Head of caudate nucleus (tissue), 42 donors: ENCODE measurements at places on chromosomes 7 and 10.

DNA sequence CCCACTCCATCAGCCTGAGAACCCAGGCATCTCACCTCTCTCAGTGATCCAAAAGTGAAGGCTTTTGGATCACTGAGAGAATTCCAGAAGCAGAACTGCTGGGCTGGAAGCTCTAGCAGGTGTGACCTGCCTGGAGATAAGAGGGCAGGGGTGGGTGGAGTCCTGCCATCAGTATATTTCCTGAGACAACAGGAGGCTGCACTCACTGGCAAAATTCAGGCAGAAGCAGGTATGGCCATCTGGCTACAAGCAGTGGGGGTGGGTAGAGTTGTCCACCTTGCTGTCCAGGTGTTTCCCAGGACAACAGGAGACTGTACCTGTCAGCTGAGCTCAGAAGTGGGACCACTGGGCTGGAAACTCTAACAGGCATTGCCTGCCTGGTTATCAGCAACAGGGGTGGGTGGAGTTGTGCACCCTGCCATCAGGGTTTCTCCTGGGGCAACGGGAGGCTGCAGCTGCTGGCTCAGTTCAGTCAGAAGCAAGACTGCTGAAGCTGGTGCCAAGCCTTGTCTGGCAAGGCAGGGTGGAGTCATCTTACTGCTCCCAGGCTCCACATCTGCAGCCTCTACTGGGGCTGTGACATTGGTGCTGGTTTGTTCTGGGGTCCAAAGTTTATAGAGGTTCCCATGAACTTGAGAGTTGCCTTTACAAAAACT, 47.2 kb upstream of the SFTPD start:
- DNase-seq = no peak

DNA sequence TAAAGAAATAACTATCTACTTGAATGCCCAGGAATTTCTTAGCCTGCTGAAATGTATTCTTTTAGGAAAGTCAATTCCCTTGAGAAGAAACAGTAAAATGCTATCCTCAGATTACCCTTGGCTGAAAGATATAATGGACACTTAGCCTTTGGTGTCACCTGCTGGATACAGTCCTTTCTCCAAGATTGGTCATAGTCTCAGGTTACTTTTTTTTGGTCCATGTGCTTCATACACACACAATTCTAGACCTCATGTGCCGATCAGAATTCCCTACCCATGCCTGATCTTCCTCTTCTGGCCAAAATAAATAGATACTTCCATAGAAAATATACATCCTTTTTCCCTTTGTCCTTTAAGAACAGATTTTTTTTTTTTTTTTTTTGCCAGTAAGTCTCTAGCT, 218.9 kb upstream of the PHYHIPL start:
- DNase-seq = no peak

- no peak for DNase-seq
Measured at GRCh38 chr7:150830937-150831336, 21.4 kb upstream of the AOC1 start.

DNA sequence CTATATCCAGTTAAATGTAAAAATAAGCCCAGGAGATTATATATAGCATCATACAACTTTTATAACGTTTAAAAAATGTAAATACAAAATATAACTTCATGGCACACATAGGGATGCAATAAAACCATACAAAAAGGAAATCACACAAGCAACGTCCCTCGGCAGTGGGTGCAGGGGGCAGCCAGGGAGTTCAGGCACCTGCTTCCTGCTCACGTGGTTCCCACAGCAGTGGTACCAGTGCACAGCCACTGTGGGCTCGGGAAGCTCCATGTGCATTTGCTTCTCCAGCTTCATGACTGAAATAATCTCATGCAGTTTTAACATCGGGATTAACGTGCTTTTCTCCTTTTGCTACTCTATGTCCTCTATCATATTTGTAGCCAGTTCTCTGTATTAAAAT, 255.5 kb upstream of the CXCL12 start:
- no peak for DNase-seq

- DNase-seq = no peak
Measured at GRCh38 chr7:4604456-4604940, 77.6 kb upstream of the FOXK1 start.

DNA sequence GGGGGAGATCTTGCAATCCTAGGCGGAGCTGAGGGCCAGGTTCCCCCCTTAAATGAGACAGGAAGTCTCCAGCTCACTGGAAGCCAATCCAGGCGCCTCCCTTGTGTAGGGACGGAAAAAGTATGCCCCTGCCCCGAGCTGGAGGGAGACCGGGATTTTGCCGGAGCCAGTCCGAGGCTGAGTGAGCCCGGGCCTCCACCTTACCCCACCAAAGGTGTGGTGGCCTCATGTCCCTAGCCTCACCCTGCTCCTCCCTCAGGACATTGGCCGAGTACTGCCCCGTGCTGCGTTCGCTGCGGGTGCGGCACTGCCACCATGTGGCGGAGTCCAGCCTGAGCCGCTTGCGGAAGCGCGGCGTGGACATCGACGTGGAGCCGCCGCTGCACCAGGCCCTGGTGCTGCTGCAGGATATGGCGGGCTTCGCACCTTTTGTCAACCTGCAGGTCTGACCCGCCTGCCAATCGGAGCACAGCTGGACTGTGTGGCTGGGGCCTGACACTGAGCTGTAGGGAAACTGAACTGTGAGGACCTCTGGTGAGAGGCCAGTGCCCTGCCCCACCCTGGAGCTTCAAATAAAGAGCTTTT, 2.0 kb downstream of the FBXL15 start:
- peak; percentile 76 for DNase-seq

GRCh38 chr10:27745732-27746396, at the start of gene MKX:
Gene MKX (minus strand): TSS chr10:27745819. CDS start chr10:27743415, 2,404 bp downstream.
- DNase-seq = no peak

GRCh38 chr10:122565766-122566206, 5.2 kb downstream of the DMBT1 start:
- DNase-seq = peak; percentile 87

- DNase-seq = no peak
Measured at GRCh38 chr7:24659505-24659904, 86.3 kb downstream of the PALS2 start.

DNA sequence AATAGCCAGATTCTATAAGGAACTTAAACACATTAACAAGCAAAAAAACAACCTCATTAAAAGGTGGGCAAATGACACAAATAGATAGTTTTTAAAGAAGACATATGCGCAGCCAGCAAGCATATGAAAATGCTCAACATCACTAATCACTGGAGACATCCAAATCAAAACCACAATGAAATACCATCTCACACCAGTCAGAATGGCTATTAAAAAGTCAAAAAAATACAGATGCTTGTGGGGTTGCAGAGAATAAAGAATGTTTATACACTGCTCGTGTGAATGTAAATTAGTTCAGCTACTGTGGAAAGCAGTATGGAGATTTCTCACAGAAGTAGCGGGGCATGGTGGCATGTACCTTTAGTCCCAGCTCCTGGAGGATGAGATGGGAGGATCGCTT, 164.0 kb downstream of the CHRM2 start:
- no peak for DNase-seq

DNA sequence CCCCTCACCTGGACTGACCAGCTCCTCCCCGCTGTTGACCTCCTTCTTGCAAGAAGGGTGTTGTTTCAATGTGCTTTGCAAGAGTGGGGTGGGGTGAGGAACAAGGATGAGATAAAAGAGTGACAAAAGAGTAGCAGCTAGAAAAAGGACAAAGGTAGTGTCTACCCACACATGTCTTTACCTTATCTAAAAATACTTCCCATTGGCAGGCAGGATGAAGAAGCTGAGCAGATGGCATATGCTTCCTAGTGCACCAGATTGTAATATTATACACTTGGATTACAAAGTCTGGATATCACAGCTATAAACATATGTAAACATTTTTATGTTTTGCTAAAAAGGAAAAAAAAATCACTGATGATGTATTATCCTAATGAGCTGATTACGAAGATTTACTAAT, 34.5 kb downstream of the CHN2 start:
- DNase-seq = no peak

DNA sequence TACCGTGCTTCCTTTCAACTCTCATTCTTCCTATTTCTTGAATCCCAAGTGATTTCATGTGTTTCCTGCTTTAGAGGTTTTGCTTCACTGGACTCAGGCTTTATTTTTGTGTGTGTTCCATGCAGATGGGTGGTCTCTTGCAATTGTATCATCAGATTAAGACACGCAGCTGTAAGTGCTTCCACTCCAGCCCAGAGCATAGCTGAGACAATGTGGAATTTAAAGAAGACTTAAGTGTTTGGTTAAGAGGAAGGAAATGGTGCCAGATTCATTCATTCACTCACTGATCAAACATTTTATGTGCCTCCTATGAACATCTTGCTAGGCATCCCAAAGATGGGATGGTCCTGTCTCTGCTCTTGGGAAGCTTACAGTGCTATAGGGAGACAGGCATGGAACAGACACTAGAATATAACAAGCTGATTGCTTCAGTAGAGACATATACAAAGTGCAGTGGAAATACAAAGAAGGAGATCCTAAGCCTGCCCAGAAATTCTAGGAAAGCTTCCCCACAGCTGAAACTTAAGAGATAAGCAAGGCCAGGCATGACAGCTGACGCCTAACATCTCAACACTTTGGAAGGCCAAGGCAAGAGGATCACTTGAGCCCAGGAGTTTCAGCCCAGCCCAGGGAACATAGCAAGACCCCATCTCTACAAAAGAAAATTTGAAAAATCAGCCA, 46.1 kb upstream of the LRRC17 start:
- no peak for DNase-seq

GRCh38 chr7:146129296-146129695, 12.7 kb downstream of the CNTNAP2 start:
- no peak for DNase-seq

DNA sequence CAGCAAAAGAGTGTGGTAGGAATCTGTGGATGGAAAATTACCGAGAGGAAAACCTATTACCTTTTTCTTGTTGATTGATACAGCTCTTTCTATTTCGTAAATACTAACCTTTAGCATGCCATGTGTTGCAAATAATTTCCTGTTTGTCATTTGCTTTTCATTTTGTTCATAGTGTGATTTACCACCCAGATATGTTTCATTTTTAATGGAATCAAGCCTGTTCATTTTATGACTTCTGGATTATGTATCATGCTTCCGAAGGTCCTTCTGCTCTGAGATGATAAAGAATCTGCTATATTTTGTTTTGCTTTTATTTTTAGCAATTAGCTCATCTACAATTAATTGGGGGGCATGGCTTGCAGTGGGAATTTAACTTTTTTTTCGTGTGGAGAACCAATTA, 46.5 kb downstream of the INPP5F start:
- DNase-seq = no peak

DNA sequence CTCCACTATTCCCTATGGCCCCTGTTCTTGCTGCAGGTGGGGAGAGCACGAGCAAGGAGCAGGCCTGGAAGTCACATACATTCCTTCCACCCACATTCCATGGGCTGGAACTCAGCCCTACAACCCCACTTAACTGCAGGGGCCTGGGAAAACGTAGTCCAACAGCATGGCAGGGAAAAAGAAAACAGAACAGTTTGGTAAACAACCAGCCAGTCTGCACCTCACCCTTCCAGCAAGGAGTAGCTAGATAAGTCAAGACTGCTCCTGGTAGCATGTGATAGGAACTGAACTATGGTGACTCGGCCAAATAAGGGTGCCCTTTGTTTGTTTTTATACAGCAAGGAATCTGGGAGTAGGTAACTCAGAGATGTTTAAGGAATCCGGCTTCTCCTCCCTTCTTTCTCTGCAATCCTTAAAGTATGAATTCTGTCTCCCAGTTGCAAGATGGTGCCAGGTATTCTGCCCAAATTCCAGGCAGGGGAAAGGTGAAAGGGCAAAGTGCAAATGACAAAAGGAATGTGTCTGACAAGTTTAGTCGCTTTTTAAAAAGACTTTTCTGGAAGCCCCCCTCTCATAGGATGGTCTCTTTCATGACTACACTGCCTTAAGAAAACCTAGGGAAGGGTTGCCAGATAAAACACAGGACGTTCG, 311.7 kb upstream of the NEBL start:
- no peak for DNase-seq

DNA sequence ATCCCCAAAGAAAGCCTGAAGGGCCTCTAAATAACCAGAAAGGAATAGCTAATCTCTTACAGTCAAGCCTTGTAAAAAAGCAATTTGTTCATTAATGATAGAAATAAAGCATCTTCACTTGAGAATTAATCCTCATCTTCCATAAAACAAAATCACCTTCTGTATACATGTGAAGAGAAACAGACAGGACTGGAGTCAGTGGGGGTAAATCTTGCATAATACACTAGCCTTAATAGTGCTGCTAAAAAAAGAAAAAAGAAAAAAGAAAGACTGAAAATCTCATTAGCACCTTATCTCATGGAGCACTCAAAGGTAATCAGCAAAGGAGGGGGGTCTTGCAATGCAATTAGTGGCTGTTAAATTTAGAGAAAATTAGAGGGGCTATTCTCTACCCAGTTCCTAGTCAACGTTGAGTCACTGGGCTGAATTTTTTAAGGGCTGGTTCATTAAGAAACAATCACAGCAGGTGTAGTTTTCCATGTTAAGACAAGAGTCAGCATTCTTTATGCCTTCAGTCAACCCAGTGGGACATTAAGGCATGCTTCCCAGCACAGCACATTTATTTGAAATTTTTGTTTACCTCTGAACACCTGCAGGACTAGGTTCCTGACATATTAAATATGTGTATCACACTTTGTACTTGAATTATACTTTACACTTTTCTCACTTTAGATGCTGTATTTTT, 1455.7 kb upstream of the CELF2 start:
- no peak for DNase-seq

DNA sequence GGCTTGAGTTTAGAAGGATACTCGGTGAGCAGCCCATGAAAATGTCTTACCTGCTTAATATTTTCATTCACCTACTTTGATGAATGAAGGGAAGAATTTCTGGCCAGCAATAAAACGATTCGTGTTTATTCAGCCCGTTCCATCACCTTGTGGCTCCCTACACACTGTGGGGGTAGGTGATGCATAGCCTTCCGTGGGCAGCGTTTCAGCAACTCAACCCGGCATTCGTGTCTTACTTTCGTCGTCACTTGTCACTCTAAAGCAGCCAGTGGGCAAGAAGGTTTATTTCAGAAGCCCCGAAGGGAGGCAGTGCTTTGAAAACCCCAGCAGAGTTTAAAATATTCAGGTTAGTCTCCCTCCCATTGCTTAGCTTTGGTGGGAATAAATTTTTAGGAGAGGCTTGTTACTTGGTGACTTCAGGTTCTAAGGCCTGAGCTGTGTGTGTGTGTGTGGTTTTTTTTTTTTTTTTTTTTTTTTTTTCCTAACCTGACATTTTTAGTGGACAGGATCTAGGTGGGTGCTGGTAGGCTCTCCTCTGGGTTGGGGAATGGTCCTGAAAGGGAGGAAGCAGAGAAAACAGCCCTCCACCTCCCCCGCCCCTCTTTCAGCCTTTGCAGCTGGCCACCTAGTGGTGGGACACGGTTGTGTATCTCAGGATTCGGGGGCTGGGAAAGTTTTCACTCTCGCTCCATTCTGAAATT, 1.8 kb downstream of the GRK5 start:
- peak; percentile 55 for DNase-seq
